ENCODE measurements at places on chromosomes 6 and 20. TPM values are rescaled to one million over a fixed set of nuclear protein-coding genes. Genes with fewer than 3 reads are reported as not detected.

ZC3H12D gene
- 1.6 TPM for total RNA-seq

- DNase-seq: no peak
These were observed 277.7 kb upstream of the RIMS1 start for GRCh38 chr6:71608646-71609045.

LY6G6F gene
- not detected for total RNA-seq

TCF15 gene
- 0.37 TPM for total RNA-seq

DNA sequence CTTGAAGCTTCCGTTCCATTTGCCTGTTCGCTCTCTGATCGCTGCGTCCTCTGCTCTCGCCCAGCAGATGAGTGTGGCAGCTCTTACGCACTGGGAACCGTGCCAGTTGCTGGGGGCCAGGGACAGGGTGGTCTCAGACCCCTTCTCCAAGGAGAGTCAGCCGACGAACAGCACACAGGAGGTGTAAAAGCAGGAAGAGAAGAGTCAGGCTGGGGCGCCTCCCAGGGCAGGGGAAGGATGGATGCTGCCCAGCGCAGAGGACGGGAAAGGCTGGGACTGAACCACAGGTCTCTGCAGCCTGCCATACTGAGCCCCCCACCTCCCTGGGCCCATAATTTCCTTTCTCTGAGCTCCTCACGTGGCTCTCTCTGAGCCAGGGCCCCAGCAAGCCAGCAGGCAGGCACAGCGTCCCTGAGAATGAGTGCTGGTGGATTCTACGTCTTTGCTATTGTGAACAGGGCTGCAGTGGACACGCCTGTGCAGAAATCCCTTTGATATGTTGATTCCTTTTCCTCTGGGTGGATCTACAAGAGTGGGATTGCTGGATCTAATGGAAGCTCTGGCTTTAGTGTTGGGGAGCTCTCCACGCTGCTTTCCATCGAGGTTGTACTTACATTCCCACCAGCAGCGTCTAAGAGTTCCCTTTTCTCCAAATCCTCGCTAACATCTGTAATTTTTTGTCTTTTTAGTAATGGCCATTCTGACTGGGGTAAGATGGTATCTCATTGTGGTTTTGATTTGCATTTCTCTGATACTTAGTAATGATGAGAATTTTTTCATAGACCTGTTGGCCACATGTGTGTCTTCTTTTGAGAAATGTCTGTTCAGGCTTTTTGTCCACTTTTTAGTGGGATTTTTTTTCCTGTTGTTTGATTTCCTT lies 104.1 kb downstream of the PSMB1 start:
- DNase-seq: peak; percentile 5

DNA sequence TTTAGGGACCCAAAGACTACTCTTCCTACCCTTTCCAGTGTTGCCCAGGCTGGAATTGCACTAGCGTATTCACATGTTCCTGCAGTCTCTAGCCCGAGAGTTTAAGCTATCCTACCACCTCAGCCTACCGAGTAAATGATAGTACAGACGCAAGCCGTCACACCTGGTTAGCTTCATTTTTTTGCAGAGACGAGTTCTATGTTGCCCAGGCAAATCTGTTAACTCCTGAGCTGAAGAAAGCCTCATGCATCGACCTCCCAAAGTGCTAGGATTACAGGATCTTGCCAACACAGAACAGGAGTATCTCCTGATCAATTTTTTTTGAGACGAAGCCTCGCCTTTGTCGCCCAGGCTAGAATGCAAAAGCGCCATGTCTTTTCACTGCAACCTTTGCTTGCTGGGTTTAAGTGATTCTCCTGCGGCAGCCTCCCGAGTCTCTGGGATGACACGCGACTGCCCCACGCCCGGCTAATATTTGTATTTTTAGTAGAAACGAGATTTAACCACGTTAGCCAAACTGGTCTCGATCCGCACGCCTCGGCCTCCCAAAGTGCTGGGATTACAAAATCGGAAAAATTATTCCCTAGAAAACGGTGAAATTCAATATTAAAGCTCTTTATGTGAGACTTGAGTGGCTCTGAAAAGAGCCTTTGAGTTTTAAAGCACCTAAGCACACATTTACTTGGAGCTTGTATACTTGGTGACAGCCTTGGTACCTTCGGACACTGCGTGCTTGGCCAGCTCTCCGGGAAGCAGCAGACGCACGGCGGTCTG lies 128.5 kb downstream of the HFE start:
- DNase-seq: no peak

DNA sequence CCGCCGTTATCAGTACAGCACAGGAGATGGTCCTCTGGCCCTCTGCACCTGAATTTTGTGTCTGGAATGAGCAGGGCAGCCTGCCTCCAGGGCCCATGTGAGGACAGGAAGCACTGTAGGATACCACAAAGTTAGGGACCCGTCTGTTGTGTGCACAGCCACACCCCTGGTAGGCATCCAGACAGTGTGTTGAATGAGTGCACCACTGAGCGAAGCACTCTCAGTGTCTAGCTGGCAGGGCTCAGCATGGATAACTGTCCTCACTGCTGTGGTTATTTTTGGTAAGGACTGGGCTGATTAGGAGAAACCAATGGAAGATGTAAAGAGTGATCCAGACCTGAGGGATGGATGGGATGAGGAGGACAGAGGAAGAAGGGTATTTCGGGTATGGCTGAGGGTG lies 178.7 kb downstream of the CLIC5 start:
- no peak for DNase-seq

- DNase-seq: no peak
These were observed 16.5 kb downstream of the GFRA4 start for GRCh38 chr20:3646651-3647050.

KCNB1 gene
- total RNA-seq: 7.1 TPM

- no peak for DNase-seq
These were observed 119.8 kb downstream of the SGK1 start for GRCh38 chr6:134198093-134198492.

DNA sequence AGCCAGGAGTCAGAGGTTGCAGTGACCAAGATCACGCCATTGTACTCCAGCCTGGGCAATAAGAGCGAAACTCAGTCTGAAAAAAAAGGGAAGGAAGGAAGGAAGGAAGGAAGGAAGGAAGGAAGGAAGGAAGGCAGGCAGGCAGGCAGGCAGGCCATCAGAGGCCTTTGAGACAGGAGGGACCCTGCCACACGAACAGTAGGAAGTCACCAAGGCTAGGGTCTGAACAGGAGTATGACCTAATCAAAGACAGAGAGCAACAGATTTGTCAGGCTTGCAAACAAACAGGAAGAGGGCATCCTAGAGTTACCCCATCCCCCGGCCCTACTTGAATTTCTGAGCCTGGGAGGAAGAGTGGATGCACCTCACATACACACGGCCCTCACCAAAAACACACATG lies 67.1 kb downstream of the FGD2 start:
- DNase-seq: no peak

SLC35F1 gene
- total RNA-seq: 1.1 TPM

SLCO4A1 gene
- total RNA-seq: 5.9 TPM

- no peak for DNase-seq
These were observed 148.2 kb upstream of the GGTLC1 start for GRCh38 chr20:24136659-24137246.

SNAI1 gene
- total RNA-seq: 3.2 TPM

OVOL2 gene
- 11.1 TPM for total RNA-seq

GRCh38 chr6:158630938-158631616 lies 13.5 kb downstream of the DYNLT1 start:
- peak; percentile 43 for DNase-seq

- no peak for DNase-seq
These were observed 187.1 kb upstream of the PHACTR1 start for GRCh38 chr6:12529364-12530019.

- no peak for DNase-seq
These were observed 18.9 kb downstream of the GSTA4 start for GRCh38 chr6:52976149-52976548.

- DNase-seq: peak; percentile 64
These were observed 176.2 kb downstream of the KIF16B start for GRCh38 chr20:16397086-16397485.

- no peak for DNase-seq
These were observed 97.5 kb upstream of the MYLIP start for GRCh38 chr6:16031278-16031981.

- no peak for DNase-seq
These were observed 87.7 kb downstream of the MBOAT1 start for GRCh38 chr6:20124545-20124944.

CSTF1 gene
- 24.1 TPM for total RNA-seq

GRCh38 chr6:72382602-72383529 lies 239.0 kb upstream of the KCNQ5 start:
- DNase-seq: no peak

PRSS35 gene
- total RNA-seq: 2.8 TPM

DNA sequence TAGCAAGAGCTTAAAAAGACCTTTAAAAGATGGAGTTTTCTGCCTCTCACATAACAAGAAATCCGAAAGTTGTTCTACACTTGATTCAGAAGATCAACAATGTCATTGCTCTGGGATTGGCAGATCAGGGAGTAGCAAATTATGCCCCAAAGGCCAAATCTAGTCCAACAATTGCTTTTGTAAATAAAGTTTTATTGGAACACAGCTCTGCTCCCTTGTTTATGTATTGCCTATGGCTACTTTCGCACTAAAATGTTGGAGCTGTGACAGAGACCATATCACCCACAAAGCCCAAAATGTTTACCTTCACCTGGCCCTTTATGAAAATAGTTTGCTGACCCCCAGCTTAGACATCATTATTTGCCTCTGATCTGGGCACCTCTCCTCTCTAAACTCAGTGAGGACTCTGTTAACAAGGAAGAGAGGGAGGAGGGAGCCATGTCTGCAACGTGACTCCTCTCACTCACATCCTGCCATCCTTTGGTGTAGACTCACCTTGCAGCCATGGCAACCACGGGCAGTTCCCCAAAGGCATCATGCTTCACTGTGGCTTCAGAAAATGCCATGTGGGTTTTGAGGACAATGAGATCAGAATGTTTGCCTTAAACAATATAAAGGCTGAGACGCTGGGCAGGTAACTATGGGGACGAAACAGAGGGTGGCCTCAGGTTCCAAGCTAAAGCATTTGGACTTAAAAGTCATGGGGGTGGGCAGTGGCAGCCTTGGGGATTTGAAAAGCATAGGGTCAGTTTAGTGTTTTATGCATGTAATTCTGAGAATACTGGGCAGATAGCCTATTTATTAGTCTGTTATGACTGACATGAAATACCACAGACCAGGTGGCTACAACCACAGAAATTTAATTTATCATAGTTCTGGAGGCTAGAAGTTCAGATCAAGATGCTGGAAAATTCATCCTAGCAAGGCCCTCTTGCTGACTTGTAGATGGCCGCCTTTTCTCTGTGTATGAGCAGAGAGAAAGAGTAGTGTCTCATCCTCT lies 149.7 kb upstream of the TNFAIP3 start:
- DNase-seq: no peak

- no peak for DNase-seq
These were observed 11.7 kb downstream of the TMEM244 start for GRCh38 chr6:129849456-129849855.

- DNase-seq: no peak
These were observed 102.5 kb upstream of the EMILIN3 start for GRCh38 chr20:41468994-41469600.

- peak; percentile 75 for DNase-seq
These were observed 125.1 kb upstream of the NXT1 start for GRCh38 chr20:23225407-23226060.

DNA sequence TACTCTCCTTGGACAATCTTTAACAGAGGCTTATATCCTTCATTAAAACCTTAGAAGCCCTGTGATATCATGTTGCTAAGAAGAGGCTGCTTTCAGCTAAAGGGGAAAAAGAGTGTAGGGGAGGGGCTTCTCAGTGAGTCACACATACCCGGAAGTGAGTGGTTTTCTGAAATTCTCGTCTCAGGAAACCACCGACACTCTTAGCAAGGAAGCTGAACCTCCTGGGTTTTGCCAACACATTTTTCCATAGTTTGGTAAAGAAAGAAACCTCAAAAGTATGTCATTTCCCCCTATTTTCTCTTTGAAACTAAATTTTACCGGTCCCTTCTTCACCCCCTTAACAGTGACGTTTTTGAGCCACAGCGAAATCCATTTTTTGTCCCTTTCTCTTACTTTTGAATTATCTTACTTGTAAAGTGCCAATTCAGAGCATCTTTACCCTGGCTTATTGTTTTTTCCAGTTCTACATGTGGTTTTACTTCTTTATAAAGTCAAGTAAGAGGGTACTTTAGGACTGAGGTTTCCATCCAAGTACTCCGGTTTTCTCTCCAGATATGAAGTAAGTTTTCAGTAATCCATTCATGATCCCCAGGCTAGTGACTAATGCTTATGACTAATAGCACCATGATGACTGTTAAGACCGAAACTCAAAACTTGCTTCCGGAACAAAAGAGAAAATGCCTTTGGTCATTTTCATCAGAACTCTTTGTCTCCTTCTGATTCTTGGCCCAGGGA lies 219.3 kb downstream of the ARHGAP18 start:
- DNase-seq: peak; percentile 34

GRCh38 chr6:30769088-30769852 lies 24.9 kb upstream of the IER3 start:
- peak; percentile 75 for DNase-seq

DNA sequence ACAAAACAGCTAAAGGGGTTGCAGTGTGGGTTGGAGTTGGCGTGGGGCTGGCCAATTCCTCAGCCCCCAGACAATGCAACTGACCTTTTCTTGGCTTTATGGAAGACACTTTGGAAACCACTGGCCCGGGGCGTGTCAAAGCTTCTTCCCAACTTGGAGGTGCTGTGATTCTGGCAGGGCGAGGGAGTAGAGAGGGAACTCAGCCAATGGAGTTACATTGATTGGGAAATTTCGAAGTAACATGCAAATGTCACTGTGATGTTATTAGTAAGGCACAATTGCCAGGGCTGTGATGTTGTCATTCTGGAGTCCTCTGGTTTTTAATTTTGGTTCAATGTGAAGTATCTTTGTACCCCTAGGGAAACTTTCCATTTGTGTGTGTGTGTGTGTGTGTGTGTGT lies 41.5 kb upstream of the EPB41L1 start:
- no peak for DNase-seq

ATP5F1E gene
- 60.1 TPM for total RNA-seq

DNA sequence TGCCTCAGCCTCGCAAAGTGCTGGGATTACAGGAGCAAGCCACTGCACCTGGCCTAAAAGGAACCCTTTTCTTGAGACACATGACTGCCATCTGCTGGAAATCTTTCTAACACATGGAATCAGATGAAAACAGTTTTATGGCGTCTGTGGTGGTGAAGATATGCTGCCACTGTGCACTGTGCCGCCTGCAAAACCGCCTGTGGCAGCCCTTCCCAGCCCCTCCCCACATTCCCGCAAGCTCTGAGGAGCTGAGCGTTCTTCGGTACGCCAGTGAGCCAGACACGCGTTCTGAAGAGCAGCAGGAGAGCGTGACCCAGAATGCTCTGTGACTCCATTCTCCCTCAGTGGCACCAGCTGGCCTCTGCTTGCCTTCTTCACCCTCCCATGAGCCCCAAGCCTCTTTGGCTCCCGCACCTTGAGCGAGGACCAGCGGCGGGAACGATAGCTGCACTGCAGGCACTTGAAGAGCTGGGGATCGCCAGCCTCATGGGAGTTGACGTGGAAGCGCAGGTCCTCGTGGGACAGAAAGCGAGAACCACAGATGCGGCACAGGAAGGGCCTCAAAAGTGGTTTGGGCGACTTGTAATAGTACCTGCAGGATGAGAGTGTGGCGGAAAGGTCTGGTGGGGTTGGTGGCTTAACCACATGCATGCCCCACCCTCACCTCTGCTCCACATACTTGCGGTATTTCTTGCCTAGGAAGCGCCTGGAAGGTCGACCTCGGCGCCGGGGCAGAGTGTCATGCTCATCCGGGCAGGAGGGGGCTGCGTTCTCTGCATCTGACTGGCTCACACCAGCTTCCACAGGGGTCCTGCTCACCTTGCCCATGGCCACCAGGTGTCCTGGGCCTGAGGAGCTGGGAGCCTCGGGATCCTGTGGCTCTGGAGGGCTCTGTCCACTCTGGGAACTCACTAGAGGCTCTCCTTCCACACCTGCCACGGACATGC lies 8.7 kb downstream of the ZNF335 start:
- DNase-seq: no peak
